ENCODE measurements at places on chromosomes 4 and X. TPM values are rescaled to one million over a fixed set of nuclear protein-coding genes. Genes with fewer than 3 reads are reported as not detected.
A peak's percentile ranks its signal among the peaks of the same experiment; 100 is the strongest.

DNA sequence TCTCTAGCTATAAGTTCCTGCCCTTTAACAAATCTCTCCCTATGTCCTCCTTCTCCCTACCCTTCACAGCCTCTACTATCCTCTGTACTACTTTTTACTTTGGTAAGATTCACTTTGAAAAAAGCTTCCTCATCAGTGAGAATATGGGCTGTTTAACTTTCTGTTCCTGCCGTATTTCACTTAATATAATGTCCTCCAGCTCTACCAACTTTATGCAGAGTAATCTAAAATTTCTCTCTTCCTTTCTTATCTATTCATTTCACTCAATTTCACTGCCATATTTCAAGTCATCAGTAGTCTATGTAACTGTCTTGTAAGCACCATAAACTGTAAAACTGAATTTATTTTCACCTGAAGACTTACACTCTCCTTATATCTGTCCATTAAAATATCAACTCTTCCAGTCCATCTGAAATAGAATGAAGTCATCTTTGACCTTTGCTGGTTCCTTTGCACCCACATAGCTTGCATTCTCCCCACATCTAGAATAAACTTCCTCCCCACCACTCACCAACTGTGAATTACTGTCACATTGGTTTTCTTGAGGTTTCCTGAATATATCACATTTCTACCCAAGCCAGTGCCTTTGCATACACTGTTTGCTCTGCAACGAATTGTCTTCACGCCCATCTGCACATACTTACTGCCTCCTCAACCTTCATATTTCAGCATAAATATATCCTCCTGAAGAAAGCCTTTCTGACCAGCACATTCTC, 54.6 kb downstream of the ARAP2 start:
- no peaks in the 10 kb centered on the region for H3K36me3 ChIP-seq
- no peaks in the 10 kb centered on the region for H3K4me1 ChIP-seq
- H3K4me3 ChIP-seq, result no peak overlapping the region
- DNase-seq, result no peak
- no peak overlapping the region for H3K27ac ChIP-seq

GRCh38 chr4:7624396-7624980, 189.8 kb upstream of the PSAPL1 start:
- H3K4me1 ChIP-seq, result no peaks in the 10 kb centered on the region
- no peak overlapping the region for H3K27ac ChIP-seq
- H3K4me3 ChIP-seq, result no peak overlapping the region
- no peaks in the 10 kb centered on the region for H3K36me3 ChIP-seq

GRCh38 chrX:136272325-136272724, 21.1 kb upstream of the MAP7D3 start:
- H3K4me1 ChIP-seq, result no peaks in the 10 kb centered on the region
- H3K4me3 ChIP-seq, result no peak overlapping the region
- DNase-seq, result no peak
- no peaks in the 10 kb centered on the region for H3K27me3 ChIP-seq
- no peaks in the 10 kb centered on the region for H3K36me3 ChIP-seq
- no peak overlapping the region for H3K27ac ChIP-seq

GRCh38 chr4:36485885-36486284, 204.5 kb downstream of the DTHD1 start:
- no peaks in the 10 kb centered on the region for H3K4me1 ChIP-seq
- H3K27me3 ChIP-seq, result no peaks in the 10 kb centered on the region
- H3K27ac ChIP-seq, result no peak overlapping the region
- H3K4me3 ChIP-seq, result no peak overlapping the region
- H3K36me3 ChIP-seq, result no peaks in the 10 kb centered on the region

DNA sequence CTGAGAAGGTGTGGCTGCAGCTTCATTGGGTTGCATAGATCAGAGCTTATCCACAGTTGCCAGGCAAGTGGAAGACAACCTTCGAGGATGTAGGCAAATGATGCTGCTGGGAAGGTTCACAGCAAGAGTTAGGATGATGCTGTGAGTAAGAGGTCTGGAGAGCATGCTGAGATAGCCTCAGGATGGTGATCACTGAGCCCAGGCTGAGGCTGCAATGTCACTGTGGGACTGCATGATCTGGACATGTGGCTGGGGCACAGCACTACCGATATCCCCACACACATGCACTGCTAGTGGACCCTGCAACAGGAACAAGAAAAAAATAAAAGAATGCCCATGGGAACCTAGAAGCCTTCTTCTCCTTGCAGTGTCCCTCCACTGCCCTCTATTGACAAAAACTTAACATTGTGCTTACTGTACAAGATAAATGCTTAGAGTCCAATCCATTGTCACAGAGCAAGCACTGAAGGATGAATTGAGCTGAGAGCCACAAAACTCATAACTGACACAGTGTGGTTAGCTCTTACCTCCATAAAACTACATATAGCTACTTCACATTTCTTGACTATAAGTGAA, 105.6 kb downstream of the CNKSR2 start:
- no peaks in the 10 kb centered on the region for H3K36me3 ChIP-seq
- H3K27me3 ChIP-seq, result no peaks in the 10 kb centered on the region
- H3K4me1 ChIP-seq, result no peaks in the 10 kb centered on the region
- no peak for DNase-seq
- H3K27ac ChIP-seq, result no peak overlapping the region

Gene DOK7
- not detected for total RNA-seq

DNA sequence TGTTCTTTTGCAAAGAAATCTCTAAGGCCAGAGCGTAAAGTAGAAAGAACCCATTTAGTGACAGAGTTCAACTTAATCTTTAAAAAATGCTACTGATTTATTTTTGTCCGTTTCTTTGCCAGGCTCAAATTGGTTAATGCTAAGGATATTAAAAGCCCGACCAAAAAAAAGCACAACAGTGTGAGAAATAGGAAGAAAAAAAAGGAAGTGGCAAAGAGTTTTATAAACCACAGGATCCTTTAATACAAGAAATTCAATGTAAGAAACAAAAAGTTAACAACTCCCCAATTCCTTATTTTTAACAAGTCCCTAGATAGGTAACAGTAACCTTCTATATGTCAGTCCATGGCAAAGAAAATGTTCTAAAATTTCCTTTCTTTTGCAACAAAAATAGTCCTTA, 480.4 kb downstream of the ACTRT1 start:
- DNase-seq, result no peak
- no peaks in the 10 kb centered on the region for H3K36me3 ChIP-seq
- no peak overlapping the region for H3K4me3 ChIP-seq

DNA sequence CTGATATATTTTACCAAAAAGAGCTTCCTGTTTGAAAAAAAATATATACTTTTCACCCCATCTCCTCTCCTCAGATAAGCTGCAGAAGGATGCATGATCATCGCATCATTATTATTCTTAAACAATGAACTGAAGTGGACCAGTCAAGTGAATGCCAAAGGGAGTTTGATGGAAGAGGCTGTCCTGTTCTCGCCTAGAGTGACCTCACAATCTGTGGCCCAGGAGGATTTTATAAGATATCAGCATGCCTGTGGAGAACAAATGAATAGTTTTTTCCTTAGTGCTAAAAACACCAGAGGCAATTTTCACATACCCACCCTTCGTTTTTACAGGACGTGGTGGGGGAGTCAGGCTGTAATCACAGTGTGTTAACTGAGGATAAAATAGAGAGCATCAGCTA, 112.7 kb downstream of the USP46 start:
- no peaks in the 10 kb centered on the region for H3K4me1 ChIP-seq
- no peak overlapping the region for H3K4me3 ChIP-seq
- DNase-seq, result no peak
- H3K27ac ChIP-seq, result no peak overlapping the region

DNA sequence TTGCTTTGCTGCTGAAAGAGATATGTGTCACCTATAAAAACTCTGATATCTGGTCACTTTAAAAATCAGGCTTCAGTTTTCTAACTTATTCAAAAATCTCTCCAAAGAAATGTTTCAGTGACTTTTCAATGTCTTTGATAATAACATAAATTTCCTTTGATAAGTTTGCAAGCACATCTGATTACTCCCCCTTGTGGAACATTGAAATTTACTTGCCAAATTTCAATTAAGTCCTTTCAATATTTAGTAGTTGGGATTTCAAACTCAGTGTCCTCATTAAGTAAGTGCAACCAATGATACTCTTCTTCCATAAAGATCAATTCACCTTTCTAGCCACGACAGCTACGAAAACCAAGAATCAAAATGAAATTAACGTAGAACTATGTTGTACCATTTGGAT, 151.3 kb upstream of the FAM47C start:
- H3K27ac ChIP-seq, result no peak overlapping the region
- no peaks in the 10 kb centered on the region for H3K36me3 ChIP-seq
- H3K4me3 ChIP-seq, result no peak overlapping the region

GRCh38 chr4:7076696-7077082, 8.8 kb upstream of the GRPEL1 start:
- no peaks in the 10 kb centered on the region for H3K36me3 ChIP-seq
- no peak overlapping the region for H3K4me3 ChIP-seq
- no peak overlapping the region for H3K27ac ChIP-seq

GRCh38 chrX:154918060-154918483, 31.9 kb downstream of the F8A1 start:
- H3K27me3 ChIP-seq, result no peaks in the 10 kb centered on the region
- no peak overlapping the region for H3K27ac ChIP-seq
- peak; percentile 47 for DNase-seq
- no peak overlapping the region for H3K4me3 ChIP-seq
- no peaks in the 10 kb centered on the region for H3K36me3 ChIP-seq

Gene APLN
- total RNA-seq, result 0.60 TPM

Gene HUWE1
- 126 TPM for total RNA-seq

Gene ITIH6
- not detected for total RNA-seq

Gene SPACA5B
- total RNA-seq, result not detected

Gene SLC34A2
- total RNA-seq, result not detected

Gene GYPE
- 0.44 TPM for total RNA-seq

- no peaks in the 10 kb centered on the region for H3K4me1 ChIP-seq
- no peak for DNase-seq
- no peak overlapping the region for H3K4me3 ChIP-seq
- H3K27me3 ChIP-seq, result no peaks in the 10 kb centered on the region
Measured at GRCh38 chr4:109334129-109335105, 32.0 kb upstream of the COL25A1 start.

Gene SPANXC
- not detected for total RNA-seq

GRCh38 chrX:21469071-21469470, 94.9 kb downstream of the CNKSR2 start:
- no peak overlapping the region for H3K27ac ChIP-seq
- no peaks in the 10 kb centered on the region for H3K36me3 ChIP-seq
- DNase-seq, result no peak
- no peaks in the 10 kb centered on the region for H3K27me3 ChIP-seq

GRCh38 chr4:131638781-131639180, 1510.3 kb upstream of the PCDH10 start:
- no peak overlapping the region for H3K4me3 ChIP-seq
- H3K36me3 ChIP-seq, result no peaks in the 10 kb centered on the region
- no peaks in the 10 kb centered on the region for H3K27me3 ChIP-seq
- H3K4me1 ChIP-seq, result no peaks in the 10 kb centered on the region
- DNase-seq, result no peak

DNA sequence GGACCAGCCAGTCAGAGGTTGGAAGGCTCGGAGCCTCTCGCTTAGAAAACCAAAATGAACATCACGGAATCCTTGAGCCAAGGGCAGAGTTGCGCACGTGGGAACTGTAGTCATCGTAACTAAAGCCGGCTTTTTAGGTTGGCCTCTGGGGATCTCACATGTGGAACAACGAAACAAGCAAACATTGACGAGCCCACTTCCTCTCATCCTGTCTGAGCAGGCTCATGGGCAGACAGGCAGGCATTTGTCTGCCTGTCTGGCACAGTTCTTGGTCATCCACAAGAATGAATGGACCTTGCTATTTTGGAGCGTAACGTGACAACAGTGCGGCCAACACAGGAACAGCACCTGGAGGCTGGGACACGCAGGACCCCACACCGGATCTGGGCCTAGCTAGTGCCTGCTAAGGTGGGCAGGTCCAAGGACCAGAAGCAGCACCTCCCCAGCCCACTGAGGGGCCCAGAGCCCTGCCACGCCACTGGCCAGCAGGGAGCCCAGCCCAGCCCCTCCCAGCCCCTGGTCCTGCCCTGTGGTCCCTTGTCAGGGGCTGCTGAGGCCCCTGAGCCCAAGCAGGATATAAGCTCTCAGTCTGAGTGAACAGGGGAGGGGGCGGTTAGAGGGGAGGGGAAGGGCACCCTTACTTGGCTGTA, 9.2 kb upstream of the TREX2 start:
- no peaks in the 10 kb centered on the region for H3K36me3 ChIP-seq
- H3K4me1 ChIP-seq, result no peaks in the 10 kb centered on the region
- no peak overlapping the region for H3K4me3 ChIP-seq
- no peaks in the 10 kb centered on the region for H3K27me3 ChIP-seq
- DNase-seq, result no peak
- H3K27ac ChIP-seq, result no peak overlapping the region

- no peaks in the 10 kb centered on the region for H3K27me3 ChIP-seq
- no peak overlapping the region for H3K27ac ChIP-seq
- no peak overlapping the region for H3K4me3 ChIP-seq
Measured at GRCh38 chr4:106738121-106738520, 298.0 kb downstream of the DKK2 start.

DNA sequence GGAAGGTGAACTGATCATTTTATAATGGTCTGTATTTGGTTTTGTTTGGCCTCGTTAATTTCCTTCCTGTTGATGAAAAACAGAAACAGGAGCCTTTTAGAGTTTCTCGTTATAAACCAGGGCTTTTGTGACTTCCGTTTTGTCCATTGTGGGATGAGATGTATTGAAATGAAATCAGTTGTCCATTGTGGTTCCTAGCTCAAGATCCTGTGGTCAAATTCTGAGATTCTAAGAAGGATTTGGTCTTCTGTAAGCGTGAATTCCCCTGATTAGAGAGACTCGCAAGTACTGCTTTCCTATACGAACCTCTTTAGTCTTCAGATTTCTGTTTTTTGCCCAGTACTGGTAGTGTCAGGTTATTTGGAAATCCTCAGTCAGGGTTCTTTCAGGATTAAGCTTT, 101.7 kb downstream of the RAPGEF2 start:
- H3K27ac ChIP-seq, result no peak overlapping the region
- DNase-seq, result no peak
- H3K4me3 ChIP-seq, result no peak overlapping the region
- peaks cover 23% of the 10 kb centered on the region for H3K4me1 ChIP-seq
- H3K27me3 ChIP-seq, result no peaks in the 10 kb centered on the region

- H3K4me3 ChIP-seq, result no peak overlapping the region
- no peak for DNase-seq
- no peak overlapping the region for H3K27ac ChIP-seq
- H3K4me1 ChIP-seq, result no peaks in the 10 kb centered on the region
- H3K36me3 ChIP-seq, result no peaks in the 10 kb centered on the region
Measured at GRCh38 chrX:39774774-39775328, 322.9 kb downstream of the BCOR start.

Gene NEUROG2
- total RNA-seq, result not detected

Gene PNMA6F
- not detected for total RNA-seq

- no peaks in the 10 kb centered on the region for H3K4me1 ChIP-seq
- DNase-seq, result no peak
- H3K27me3 ChIP-seq, result no peaks in the 10 kb centered on the region
Measured at GRCh38 chr4:78766650-78767049, 9.5 kb upstream of the BMP2K start.
